ENCODE measurements at places on chromosomes 12 and 14.

DNA sequence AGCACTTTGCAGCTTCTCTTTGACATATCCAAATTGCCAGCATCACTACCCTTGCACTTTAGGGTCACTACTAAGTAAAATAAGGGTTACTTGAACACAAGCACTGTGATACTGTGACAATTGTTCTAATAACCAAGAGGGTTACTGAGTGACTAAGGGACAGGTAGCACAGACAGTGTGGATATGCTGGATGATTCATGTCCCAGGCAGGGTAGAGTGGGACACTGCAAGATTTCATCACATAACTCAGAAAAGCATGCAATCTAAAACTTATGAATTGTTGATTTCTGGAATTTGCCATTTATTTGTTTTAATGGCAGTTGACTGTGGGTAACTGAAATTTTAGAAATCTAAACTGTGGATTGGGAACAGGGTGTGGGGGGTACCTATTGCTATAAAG, 218.8 kb downstream of the KITLG start:
- no peak overlapping the region for H3K27ac ChIP-seq
- no peak overlapping the region for H3K4me3 ChIP-seq
- H3K27me3 ChIP-seq, result no peaks in the 10 kb centered on the region

DNA sequence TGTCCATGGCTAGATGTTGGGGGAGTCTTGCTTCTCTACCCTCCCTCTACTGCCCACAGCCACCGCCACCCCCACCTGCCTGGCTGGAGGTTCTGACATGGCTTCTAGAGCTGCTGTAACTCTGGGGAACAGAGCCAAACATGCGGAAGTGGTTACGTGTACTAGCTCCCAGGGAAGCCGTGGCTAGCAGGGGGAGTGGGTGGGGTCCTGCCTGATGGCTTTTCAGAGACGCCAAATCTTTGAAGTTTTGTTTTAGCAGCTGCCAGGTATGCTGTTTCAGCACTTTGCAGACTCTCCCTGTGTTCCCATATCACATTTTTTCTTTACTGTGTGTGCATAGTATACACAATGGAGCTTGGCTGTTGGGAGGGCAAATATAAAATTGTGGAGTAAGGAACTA, 150.3 kb downstream of the TGFB3 start:
- H3K4me1 ChIP-seq, result peaks cover 27% of the 10 kb centered on the region
- H3K27me3 ChIP-seq, result no peaks in the 10 kb centered on the region
- peak; percentile 79 for DNase-seq
- no peak overlapping the region for H3K4me3 ChIP-seq
- peaks cover 20% of the 10 kb centered on the region for H3K36me3 ChIP-seq
- H3K27ac ChIP-seq, result peak overlapping the region; percentile 53

GRCh38 chr12:18897823-18898222, 159.9 kb downstream of the CAPZA3 start:
- H3K4me3 ChIP-seq, result no peak overlapping the region
- H3K27me3 ChIP-seq, result no peaks in the 10 kb centered on the region
- H3K36me3 ChIP-seq, result no peaks in the 10 kb centered on the region
- H3K4me1 ChIP-seq, result no peaks in the 10 kb centered on the region

- H3K4me1 ChIP-seq, result no peaks in the 10 kb centered on the region
- no peak overlapping the region for H3K27ac ChIP-seq
- no peak overlapping the region for H3K4me3 ChIP-seq
- H3K36me3 ChIP-seq, result no peaks in the 10 kb centered on the region
Measured at GRCh38 chr12:24695657-24696329, 253.1 kb downstream of the BCAT1 start.

DNA sequence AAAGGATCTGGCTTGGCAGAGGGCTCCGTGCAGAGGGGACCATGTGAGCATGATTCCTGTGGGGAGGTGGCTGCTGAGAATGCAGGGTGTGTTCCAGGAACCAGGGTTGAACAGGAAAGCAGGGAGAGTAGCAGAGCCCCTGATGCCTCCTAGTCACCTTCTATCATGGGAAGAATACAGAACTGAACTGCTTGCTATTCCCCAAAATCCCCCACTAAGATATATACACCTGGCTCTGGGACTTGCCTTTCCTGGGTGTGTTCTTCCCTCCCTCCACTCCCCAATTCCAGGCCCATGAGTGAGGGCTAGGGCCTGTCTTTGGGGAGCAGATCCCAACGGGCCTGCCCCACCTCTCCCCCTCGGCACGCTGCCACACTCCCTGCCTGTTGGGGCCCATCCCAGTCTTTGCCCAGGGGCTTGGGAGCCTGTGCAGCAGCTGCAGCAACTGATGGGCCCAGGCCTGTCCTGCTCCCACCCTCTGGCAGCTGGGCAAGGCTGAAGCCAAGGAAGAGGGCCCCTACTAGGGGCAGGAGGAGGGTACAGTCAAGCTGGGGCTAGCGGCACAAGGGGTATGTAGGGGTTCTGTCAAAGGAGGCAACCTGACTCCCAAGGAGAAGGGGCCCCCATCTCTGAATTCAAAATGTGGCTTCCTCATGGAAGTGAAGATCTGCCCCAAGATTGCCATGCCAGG, 3.2 kb downstream of the AJUBA start:
- peaks cover 50% of the 10 kb centered on the region for H3K4me1 ChIP-seq
- peak overlapping the region; percentile 100 for H3K27ac ChIP-seq
- H3K27me3 ChIP-seq, result no peaks in the 10 kb centered on the region

DNA sequence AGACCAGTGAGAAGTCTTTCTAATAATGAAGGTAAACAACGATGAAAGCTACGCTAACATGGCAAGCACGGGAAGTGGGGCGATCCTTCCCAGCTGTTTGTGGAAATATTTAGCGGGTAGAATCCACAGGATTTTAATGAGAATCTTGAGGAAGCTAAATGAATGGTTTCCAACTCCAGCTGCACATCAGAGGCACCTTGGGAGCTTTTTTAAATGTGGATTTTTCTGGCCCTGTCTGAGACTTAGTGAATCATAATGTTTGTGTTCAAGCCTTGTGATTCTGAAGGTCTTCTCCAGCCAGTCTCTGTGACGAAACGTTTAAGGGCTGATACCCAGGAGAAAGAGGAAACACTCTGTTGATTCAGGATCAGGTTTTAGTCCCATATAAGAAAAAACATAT, 169.8 kb downstream of the CAPZA3 start:
- no peaks in the 10 kb centered on the region for H3K4me1 ChIP-seq
- H3K27me3 ChIP-seq, result no peaks in the 10 kb centered on the region
- H3K36me3 ChIP-seq, result no peaks in the 10 kb centered on the region
- no peak overlapping the region for H3K4me3 ChIP-seq
- DNase-seq, result no peak
- H3K27ac ChIP-seq, result no peak overlapping the region

- H3K27ac ChIP-seq, result peak overlapping the region; percentile 56
- H3K27me3 ChIP-seq, result no peaks in the 10 kb centered on the region
- DNase-seq, result no peak
- H3K36me3 ChIP-seq, result peaks cover 18% of the 10 kb centered on the region
- H3K4me1 ChIP-seq, result peaks cover 18% of the 10 kb centered on the region
- H3K4me3 ChIP-seq, result peak overlapping the region; percentile 98
Measured at GRCh38 chr12:42237853-42238239, 202 bp downstream of the YAF2 start.
